ENCODE measurements at places on chromosomes 3 and 15.

GRCh38 chr3:184523825-184524615 is 37.6 kb upstream of the EPHB3 start:
- DNase-seq, result no peak

- DNase-seq, result no peak
Observed at GRCh38 chr3:107641572-107642307, 119.0 kb downstream of the BBX start.

DNA sequence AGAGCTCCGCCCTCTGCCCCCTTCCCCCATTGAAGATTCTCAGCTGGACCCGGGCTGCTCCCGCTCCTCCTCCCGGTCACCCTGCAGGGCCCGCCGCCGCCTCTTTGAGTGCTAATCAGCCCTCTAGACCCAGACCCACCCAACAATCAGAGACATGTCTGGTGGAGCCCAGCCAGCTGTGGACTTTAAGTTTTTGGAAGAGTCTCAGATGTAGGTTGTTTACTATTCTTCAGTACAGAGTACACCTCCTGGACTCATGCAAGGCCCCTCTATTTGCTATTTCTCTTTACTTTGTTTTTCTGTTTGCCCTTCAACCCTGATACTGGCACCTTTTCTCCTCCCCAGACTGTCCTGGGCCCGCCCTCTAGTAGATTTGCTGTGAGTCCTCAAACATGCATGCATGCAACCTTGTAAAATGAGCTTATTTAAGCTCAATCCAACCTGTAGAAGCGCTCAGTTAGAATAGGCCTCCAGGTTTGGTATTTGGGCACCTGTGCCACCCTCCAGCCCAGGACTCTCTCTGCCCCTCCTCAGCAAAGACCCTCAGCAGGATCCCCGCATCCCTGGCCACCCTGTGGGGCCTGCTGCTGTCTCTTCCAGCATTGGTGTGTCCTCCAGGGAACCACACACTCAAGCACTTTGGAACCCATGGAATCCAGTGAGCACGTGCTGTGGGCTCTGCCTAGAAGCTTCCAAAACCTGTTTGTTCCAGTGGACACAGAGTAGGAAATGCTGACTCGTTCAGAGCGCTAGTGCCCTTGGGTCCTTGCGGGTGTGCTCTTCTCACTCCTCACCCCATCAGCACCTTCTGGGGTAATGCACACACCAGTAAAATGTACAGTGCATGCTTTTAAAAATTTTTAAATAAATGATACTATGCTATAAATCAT is 4.6 kb downstream of the PRR23E start:
- DNase-seq, result no peak

DNA sequence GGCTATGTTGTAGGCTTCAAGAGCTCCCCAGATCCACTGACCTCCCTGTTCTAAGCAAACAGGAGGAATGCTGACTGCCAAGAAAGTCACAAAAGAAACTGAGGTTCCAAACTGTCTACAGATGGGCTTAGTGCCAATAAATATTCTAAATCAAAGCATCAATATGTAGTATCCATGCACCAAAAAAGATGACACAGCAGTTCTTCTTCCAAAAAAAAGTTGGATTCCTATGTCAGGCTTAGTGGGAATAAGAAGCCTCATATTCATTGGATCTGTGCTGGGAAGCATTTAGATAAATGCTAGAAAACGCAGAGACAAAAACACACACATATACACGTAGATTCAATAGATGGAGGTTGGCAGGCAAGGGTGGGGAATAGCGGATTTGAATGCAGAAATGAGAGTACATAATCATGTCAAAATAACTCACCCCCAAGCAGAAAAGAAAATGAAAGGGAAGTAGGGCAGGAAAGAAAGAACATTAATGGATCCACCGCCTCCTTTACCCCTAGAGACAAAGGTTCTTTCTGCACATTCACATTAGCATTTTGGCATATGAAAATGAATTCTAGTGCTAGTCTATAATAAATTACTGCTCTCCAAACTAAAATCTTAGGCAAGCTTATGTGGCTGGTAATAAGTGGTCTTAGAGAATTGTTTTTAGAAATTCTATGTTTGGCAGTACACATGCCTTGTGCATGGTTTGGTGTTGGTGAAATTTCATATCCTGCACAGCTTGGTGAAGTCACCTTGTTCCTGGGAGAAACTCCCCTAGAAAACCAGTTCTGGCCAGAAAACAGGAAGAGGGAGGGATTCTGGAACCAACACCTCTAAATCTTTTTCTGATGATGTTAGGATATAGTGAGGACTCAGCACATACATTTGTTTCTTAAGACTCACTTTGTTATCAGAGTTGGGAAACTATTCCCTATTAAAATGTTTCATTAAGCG is 283.4 kb downstream of the LSAMP start:
- DNase-seq, result no peak

Measured in NCI-H1105 treated with DMSO at 0.1 percent for 48 hours (cell line).